IPS-NIHi11 (cell line): ENCODE measurements at places on chromosomes 16 and 17.

DNA sequence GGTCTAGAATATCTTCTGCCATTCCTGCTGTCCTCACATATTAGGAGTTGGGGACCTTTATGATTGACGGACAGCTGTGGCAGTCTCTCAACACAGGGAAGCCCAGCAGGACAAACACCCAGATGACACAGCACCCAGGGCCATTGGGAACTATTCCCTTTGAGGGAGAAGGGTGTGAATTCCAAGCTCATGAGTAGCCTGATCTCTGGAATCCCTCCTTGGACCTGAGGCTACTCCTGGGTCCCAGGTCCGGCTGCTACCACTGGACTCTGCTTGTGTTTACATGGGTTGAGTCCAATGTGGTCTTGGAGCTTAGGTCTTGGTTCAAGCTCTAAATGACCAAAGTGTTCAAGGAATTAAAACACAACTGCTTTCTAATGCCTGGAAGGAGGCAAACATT, 78.9 kb downstream of the SLC6A2 start:
- no peak for DNase-seq

GRCh38 chr16:51392521-51393187, 241.6 kb upstream of the SALL1 start:
- peak; percentile 47 for DNase-seq

DNA sequence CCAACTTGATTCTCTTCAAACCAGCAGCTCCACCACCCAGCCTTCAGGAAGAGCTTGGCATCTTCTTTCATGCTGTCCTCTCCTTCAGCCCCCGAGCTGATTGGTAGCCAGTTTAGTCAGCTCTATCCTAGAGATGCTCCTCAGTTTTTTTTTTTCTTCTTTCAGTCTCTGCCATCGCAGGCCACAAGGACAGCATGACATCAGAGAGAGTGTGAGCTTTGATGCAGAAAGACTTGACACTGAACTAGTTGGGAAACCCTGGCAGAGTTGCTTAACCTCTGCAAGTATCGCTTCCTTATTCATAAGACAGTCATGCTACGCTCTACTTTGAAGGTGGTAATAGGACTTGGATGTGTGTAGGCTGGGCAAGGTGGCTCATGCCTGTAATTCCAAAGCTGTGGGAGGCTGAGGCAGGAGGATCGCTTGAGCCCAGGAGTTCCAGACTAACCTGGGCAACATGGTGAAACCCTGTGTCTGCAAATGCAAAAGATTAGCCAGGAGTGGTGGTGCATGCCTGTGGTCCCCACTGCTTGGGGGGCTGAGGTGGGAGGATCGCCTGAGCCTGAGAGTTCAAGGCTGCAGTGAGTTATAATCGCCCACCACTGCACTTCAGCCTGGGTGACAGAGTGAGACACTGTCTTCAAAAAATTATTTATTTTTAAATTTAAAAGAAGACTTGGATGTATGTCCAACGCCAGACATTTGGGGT, 2.6 kb downstream of the CD300LB start:
- DNase-seq = peak; percentile 5

DNA sequence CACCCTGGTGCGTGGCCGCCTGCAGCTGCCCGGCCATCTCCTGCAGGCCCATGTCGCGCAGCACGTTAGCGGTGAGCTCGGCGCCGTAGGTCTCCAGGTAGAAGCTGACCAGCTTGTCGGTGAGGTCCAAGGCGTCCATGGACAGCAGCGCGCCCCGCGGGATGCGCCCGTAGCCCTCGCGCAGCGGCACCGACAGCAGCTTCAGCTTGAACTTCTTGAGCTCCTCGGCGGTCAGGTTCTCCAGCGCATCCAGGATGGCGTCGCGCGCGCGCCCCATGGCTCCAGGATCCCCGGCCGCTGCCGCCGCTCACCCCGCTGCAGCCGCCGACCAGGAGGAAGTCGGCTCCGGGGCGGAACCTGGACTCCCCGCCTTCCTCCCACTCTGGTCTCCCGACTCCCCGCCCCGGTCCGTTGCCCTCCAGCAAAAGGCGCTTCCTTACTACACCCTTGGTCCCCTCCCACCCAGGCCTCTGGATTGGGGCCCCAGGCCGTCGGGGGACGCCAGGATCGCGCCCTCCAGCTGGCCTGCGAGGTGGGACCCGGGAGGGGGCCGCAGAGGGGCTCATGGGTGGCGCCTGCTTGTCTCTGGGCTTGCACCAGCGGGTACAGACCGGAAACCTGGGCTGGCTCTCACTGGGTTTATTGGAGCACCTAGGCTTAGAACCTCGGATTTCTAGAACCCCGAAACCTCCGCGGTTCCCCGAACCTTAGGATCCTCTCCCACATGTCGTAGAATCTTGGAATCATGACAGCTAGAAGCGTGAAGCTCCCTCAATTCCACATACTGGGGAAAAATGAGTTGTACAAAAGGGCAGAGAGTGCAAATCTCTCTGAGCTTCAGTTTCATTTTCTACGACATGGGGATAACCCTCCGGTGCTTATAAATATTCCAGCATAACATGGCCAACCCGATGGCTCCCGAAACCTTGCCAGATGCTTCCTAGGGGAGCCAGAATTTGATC, at the start of gene PYCARD:
Gene PYCARD (minus strand): TSS at position 347 of the 962 bp plus-strand sequence. CDS start 70 bp downstream, at position 277.
- DNase-seq = peak; percentile 64

DNA sequence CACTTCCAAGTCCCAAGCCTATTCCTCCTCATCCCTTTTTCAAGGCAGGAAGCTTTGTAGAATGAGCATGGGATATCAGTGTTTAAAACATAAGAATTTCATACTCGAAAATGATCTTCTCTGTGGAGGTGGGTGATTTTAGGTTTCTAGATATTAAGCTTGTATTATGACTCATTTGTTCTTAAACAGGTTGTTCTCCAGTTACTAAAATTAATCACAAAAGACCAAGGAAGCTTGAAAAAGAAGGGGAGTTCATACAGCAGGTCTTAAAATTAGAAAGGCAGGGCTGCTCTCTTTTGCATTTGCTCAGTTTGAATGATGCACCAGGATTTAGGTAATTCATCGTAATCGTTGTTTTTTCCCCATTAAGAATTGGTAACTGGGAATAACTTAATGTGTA, 208.7 kb downstream of the PRKCA start:
- no peak for DNase-seq

GRCh38 chr17:17865035-17865434, 28.2 kb upstream of the SREBF1 start:
- DNase-seq = no peak

DNA sequence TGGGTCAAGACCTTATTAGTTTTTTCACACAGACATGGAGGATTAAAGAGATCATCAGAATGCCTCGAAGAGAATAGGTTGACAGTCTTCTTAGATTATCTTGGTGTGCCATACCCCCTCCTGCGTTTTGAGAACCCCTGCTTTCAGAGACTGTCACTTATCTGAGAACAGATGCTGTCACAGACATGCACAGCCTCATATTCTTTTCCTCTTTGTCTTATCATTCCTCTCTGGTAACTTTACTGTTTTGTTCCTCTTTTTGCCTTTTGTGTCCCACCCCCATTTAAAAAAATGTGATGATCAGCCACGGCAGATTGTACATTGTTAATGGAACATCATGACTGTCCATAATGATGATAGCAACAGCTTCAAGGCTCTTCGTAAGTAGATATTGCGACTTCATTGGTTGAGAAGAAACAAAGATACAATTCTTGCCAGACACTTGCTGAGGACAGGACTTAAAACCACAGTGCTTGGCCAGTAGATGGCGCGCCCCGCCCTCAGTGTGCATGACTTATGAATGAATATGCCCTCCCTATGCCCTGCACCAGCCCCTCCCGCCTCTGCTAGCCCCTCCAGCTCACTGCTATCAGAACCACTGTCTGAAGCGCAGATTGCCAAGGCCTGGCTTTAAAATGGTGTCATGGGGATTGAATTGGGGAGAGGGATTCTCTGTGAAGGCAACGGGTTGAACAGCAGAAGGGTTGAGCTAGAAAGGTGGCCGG, 2.6 kb upstream of the PITPNC1 start:
- DNase-seq = peak; percentile 78

- DNase-seq = no peak
These were observed 1.4 kb upstream of the PRPF8 start for GRCh38 chr17:1686086-1686485.

DNA sequence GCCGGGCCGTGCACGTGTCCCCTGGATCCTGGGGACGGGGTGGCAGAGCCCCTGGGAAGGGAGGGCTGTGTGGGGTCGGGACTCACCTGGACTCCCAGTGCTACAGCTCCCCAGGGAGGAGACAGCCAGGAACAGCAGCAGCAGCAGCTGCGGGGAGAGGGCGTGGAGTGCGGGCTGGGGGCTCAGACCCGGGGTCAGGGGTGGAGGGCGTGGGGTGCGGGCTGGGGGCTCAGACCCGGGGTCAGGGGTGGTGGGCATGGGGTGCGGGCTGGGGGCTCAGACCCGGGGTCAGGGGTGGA, 20.7 kb downstream of the TPSD1 start:
- no peak for DNase-seq

DNA sequence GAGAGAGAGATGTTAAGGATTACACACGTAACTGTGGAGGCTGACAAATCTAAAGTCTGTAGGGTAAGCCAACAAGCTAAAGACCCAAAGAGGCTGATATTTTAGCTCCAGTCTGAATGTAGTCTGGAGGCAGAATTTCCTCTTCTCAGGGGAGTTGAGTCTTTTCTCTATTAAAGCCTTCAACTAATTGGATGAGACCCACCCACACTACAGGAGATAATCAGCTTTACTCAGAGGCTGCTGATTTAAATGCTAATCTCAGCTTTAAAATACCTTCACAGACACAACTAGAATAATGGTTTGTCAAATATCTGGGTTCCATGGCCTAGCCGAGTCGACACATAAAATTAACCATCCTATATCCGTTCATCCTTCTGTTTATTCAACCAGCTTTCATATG, 204.3 kb upstream of the PSMD7 start:
- no peak for DNase-seq

GRCh38 chr17:80878876-80879722, 112.5 kb upstream of the CHMP6 start:
- DNase-seq = no peak

DNA sequence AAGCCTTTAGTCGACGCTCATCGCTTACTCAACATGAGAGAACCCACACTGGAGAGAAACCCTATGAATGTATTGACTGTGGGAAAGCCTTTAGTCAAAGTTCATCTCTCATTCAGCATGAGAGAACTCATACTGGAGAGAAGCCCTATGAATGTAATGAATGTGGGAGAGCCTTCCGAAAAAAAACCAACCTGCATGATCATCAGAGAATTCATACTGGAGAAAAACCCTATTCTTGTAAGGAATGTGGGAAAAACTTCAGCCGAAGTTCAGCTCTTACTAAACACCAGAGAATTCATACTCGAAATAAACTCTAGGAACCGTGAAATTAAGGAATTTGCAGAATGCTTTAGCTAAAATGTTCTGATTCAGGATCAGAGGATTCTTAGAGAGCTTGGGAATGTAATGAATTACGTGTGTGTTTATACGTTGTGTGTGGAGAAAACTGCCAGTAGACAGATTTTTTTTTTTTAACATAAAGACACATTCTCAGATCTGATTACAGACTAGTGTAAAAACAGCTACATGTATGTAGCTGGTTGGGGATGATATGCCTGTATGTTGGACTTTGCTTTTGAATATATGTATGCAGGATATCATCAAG, 25.4 kb downstream of the ZFP90 start:
- DNase-seq = no peak

DNA sequence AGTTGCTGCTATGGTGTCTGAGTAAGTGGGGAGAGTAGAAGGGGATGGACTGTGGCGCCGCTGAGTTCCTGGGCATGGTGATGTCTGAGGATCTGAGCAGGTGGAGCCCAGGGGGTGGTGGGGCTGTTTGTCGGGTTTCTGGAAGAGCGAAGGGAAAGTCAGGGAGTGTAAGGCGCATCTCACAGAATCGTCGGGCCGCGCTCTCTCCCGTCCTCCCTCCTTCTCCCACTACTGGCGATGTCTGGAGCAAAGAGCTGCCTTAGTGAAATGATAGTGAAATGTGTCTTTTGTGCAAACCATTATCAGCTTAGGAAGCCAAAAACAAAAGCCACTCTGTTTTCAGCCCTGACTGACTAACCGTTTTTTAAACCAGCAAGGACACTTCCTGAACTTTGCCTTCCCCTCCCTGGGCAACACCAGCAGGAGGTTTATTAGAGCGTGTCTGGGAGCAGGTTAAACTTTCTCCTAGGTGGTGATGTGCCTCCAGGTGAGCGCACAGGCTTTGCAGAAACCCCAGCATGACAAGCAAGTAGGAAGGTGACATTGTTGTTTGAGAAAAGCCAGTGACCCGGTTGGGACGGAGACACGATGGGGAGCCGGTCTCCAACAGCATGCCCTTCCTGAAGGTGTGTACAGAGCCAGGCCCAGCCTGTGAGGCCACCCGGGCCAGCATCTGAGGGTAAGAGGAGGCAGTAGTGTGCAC, 49.1 kb downstream of the RAB11FIP3 start:
- DNase-seq = no peak

DNA sequence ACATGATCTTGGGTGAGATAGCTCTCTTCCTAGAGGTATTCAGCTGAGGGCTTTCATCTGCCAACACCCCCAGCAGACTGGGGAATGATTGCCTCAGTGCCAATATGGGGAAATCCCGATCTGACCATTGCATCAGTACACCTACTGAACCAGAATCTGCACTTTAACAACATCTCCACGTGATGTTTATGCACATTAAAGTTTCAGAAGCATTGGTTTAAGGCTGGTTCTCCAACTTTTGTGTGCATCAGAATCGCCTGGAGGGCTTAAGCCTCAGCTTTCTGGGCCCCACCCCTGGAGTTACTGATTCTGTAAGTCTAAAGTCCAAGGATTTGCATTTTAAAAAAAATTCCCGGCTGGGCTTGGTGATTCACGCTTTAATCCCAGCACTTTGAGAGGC, 123.6 kb upstream of the MED13 start:
- no peak for DNase-seq

DNA sequence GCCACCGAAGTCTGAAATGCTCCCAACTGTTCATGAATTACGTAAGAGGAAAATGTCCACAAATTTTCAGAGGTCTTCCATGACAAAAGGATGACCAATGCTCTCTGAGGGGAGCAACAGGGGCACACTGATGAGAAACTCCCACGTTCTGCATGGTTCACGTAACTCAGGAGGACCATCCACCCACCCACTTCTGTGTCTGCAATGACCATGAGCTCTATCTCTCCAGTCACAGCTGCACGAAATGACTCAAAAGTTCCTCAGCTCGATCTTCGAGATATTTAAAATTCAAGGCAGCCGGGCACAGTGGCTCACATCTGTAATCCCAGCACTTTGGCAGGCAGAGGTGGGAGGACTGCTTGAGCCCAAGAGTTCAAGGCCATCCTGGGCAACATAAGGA, 15.8 kb downstream of the WDR45B start:
- DNase-seq = no peak
